ENCODE measurements at places on chromosomes 2 and 18.

DNA sequence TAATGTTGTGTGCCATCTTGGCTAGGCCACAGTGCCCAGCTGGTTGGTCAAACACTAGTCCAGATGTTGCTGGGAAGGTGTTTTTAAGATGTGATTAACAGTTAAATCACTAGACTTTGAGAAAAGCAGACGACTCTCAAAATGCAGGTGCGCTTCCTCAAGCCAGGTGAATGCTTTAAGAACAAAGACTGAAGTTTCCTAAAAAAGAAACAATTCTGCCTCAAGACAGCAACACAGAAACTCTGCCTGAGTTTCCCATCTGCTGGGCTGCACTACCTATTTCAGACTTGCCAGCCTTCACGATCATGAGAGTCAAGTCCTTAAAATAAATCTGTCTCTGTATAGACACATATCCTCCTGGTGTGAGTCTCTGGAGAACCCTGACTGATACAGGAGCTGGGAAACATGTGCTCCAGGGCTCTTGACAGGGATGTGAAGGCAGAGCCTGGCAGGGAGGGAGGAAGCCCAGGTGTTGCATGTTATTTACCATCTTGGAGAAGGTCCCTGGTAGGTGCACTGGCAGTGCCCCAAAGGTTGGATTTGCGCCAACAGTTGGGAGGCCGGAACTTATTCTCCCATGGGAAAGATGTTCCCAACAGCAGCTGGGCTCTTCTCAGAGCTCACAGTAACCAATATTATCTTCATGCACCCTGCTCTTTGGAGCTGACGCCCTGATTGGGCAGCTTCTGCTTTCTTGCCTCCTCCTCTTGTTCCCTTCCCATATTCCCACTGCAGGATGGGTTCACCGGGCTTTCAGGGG is 43.9 kb downstream of the ST6GAL2 start:
- no peak for DNase-seq

GRCh38 chr2:177763531-177764265 is 308.9 kb downstream of the PDE11A start:
- DNase-seq: no peak

- no peak for DNase-seq
Measured at GRCh38 chr18:48136051-48136826, 205.8 kb upstream of the SMAD2 start.

GRCh38 chr2:196783431-196784094 is 15.9 kb downstream of the GTF3C3 start:
- DNase-seq: no peak

GRCh38 chr18:54991981-54992380 is 32.7 kb upstream of the CCDC68 start:
- no peak for DNase-seq

- no peak for DNase-seq
Measured at GRCh38 chr2:80117401-80117800, 187.2 kb downstream of the LRRTM1 start.

- DNase-seq: no peak
Measured at GRCh38 chr2:181146171-181146570, 165.8 kb downstream of the UBE2E3 start.

- no peak for DNase-seq
Measured at GRCh38 chr2:62663411-62663810, 42.1 kb upstream of the EHBP1 start.

GRCh38 chr2:69683170-69683971 is 39.8 kb upstream of the AAK1 start:
- no peak for DNase-seq

DNA sequence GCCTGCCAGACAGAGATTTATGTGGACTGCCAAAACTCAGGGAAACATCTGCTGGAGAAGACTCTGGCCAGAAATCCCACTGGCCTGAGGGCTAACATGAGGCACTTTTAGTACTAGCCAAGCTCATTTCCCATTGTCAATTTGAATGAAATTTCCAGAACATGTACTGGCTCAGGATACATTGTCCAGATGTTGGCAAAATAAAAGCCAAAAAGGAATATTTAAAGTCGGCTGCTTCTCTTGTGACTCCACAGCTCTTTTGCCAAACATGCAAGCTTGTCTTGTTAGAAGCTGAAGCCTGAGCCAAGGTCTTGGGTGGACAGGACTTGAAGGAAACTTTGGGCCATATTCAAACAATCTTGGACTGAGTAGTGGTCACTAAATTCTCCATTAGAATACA is 215.5 kb downstream of the NCKAP5 start:
- DNase-seq: no peak

- no peak for DNase-seq
Measured at GRCh38 chr2:26522325-26522724, 44.4 kb upstream of the OTOF start.

GRCh38 chr2:71379086-71379485 is 47.5 kb downstream of the ZNF638 start:
- DNase-seq: no peak

DNA sequence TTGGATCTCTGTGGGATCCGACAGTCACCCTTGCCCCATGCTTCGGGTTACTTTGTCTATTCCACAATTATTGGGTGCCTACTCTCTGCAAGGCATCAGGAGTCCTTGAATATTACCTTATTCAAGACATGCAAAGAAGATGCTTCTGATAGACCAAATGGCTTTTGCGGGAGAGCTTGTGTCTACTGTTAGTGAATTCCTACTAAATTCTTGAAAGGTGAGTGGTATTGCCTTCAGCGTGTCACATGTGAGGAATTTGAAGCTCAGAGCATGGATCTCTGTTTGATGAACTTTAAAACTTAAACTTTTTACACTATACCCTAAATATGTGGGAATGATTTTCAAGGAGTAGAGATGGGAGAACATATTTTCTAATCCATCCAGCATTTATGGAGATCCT is 184.4 kb downstream of the LTBP1 start:
- DNase-seq: no peak

DNA sequence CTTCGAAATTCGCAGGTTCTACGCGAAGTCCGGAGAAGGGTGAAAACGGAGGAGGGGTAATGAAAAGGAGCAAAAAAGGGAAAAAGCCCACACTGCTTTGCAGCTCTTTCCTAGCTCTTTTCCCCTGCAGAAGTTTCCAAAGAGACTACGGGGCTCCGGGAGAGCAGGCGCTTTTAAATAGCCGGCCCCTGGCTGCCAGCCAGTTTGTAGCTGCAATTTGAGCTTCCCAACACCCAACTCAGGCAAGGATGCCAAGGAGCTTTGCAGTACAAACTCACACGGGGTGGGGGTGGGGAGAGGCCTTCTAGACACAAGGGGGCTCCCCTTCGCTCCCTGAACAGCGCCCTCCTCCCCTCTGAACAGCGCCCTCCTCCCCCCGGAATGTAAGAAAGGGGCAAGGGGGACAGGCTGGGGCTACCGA is at the start of gene IGFBP5:
TSS of gene IGFBP5 (minus strand) at position 149 of the 421 bp plus-strand sequence. CDS start 774 bp downstream, outside the sequence.
- peak; percentile 74 for DNase-seq

DNA sequence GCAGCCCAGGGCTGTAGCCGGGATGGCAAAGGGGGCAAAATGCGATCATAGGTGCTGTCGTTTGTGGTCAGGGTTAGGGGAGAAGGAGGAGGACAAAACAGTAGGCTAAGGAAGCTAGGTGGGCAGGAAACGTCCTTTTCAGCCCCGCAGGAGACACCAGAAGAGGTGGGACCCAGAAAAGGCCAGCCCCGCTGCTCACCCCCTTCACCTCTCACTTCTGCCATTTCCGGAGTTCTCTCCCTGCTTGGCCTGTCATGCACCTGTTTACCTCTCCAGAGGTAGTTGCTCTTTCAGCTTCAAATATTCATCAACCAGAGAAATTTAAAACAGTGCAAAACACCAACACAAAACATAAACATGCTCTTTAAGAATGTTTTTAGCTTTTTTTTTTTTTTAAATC is 849 bp downstream of the AQP4 start:
- no peak for DNase-seq

GRCh38 chr2:112033600-112033999 is 21.5 kb upstream of the TMEM87B start:
- no peak for DNase-seq

- no peak for DNase-seq
Measured at GRCh38 chr18:36608107-36608506, 220.7 kb downstream of the TPGS2 start.

DNA sequence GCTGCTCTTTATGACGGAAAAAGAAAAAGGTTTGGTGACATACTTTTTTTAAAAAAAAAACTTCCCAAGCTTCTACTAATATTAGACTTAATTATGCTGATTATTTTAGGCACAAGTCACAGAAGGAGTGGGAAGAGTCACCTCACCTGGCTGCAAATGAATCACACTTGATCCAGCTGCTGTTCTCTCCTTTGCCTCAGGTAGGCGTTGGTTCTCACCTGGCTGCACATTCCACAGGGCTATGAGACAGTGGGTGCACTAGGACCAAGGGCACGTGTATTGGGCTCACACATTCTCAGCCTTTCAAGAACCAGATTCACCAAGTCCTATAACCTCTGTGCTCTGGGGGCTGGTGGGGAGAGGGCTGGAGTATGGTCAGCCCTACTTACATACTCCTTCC is 93.3 kb downstream of the TGFA start:
- DNase-seq: no peak

DNA sequence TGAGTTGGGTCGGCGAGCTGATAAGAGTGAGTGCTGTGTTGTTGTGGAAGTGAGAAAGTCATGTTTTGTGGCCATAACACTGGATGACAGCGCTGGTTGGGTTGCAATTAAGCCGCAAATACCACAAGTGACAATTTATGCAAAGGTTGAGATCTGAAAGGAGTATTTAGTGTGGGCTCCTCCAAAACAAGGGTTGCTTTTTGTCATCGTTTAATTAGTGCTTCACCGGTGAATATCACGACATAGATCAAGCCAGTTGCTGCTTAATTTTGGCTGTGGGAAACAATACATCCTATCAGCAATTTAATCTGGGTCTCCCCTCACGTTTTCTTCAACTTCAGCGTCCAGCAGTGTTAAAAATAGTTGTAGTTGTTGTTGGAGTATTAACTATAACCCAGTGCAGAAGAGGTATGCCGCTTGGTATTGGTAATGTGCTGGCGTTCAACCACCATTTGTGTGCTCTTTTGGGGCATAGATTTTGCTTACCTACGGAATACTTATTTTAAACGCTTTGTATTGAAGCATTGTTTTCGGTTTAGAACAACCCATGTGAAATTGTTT is 662 bp downstream of the ACVR2A start:
- DNase-seq: no peak

GRCh38 chr2:37417321-37417720 is 72.9 kb downstream of the QPCT start:
- no peak for DNase-seq

- DNase-seq: no peak
Measured at GRCh38 chr2:236637686-236638569, 68.3 kb downstream of the ACKR3 start.

- no peak for DNase-seq
Measured at GRCh38 chr18:34457761-34458160, 233.0 kb upstream of the NOL4 start.

DNA sequence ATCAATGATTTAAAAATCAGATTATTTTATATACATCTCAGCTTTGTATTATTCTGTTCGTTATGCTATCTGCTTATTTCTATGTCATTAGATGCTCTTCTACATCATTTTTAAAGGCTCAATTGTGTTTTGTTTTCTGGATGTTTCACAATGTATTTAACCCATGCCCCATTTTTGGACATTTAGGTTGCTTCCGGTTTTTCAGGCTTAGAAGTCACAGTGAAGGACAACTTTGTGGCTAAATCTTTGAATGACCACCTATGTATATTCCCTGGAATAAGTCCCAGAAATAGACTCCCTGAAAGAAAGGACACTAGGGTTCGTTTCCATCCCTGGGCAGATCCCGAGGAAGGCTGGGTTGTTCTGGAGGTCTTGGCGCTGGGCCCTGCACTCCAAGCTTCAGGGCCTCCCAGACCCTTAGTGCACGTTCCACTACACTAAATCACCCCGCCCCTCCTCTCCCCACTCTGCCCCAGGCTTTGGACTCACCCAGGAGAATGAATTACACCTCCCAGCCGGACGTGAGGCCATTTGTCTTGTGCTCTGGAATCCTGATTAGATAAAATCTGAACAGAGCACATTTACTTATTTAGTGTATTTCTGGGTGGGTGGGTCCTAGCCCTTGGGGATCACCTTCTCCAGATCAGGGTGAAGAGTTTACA is 188.2 kb downstream of the ZFP36L2 start:
- DNase-seq: no peak

DNA sequence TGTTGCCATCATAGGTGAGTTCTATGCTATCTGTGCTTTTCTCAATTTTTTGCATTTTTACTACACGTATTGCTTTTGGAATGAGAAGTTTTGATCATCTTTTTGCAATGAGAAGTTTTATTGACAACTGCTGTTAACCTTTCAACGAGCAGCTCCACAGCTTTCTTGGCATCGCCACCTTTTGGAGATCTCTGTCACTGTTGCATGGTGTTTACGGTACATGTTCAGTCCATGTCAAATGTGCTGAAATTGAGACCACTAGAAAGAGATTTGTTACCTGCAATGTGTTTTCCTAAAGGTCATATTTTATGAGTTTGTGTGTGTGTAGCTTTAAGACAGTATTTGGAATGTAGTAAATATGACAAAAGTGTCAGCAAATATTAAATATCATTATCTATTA is 120.8 kb downstream of the OSBPL6 start:
- DNase-seq: no peak

DNA sequence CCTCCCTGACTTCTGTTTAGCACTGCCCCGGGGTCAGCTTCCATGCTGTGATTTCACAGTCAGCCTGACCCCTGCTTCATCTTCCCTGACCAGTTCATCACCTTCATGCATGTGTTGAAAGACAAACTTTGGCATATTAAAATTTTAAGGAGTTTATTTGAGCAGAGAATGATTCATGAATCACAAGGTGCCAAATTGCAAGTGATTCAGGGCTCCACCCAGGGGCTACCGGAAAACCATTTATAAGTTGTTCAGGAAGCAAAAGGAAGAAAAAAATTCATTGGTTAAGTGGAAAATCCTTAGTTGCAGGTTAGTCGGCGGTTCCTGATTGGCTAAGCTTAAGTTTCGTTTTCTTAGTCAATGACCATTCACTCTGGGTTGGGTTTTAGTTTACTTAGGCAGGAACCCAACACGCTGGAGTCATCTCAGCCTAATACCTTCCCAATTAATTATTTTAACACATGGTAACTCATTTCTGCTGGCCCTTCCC is 10.6 kb downstream of the IL1F10 start:
- DNase-seq: no peak

GRCh38 chr2:177204417-177204816 is 8.2 kb upstream of the HNRNPA3 start:
- DNase-seq: no peak

DNA sequence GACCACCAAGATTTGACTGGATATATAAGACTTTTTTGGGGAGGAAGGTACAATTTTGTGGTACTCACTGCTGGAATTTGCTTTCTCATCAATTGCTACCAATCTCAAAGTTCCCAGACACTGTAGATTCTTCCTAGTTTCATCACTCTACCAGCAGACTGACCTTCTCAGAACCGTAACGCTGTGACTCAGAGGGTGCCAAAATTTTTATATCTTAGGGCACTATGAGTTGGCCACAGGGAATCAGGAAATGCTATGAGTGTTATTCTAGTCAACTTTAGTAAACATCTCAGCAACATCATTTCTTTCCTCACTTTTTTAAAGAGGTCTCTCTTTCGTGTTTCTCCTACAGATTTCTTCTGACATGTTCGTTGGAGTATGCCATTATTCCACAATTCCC is 499.0 kb downstream of the TMX3 start:
- DNase-seq: no peak

GRCh38 chr18:77078690-77079070 is 53.9 kb downstream of the MBP start:
- no peak for DNase-seq
